ENCODE measurements at places on chromosomes 1 and 21. TPM values are rescaled to one million over a fixed set of nuclear protein-coding genes. Genes with fewer than 3 reads are reported as not detected.

The HSPG2 gene
- total RNA-seq: 138 TPM

GRCh38 chr1:175317309-175317708 is 124.7 kb upstream of the KIAA0040 start:
- no peaks in the 10 kb centered on the region for H3K36me3 ChIP-seq
- H3K4me1 ChIP-seq: peaks cover 11% of the 10 kb centered on the region

DNA sequence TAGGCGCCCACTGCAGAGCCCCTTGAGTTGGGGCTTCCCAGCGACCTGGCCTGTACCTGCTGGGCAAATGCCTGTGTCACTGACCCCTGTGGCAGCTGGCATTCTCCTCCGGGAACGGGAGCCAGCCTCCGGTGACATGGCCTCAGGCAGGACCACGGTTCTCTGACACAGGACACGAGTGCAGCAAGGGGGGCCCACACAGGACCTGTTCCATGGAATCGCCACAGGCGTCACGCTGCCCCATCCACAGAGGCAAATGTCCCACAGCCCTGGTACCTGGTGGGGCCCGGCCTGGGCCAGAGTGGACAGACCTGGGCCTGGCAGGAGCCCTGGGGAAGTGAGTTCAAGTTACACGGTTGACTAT is 2.6 kb downstream of the ITGB2 start:
- H3K36me3 ChIP-seq: no peaks in the 10 kb centered on the region
- peak overlapping the region; percentile 5 for H3K4me3 ChIP-seq
- H3K4me1 ChIP-seq: peaks cover 95% of the 10 kb centered on the region
- no peaks in the 10 kb centered on the region for H3K27me3 ChIP-seq
- DNase-seq: peak; percentile 81
- no peak overlapping the region for H3K27ac ChIP-seq

DNA sequence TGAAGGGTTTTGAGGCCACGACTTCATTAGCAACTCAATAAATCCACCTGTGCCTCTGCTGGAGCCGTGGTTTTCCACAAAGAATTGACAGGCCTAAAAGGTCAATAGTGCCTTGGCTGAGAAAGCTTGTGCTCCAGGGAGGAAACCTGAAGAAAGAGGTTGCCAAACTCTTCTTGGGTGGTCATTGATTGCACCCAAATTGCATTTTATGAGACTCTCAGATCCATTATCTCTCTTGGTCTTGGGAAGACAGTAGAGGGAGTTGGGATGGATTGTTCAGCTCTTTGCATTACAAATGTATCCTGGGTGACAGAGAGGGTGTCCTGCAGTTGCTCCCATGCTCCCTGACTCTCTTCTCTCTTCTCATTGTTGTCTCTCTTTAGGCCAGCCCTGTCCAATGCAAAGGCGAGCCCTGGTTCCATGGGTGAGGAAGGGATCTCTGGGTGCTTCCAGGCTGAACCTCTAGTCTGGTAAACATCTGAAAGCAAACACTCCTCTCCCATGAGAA is 46.1 kb upstream of the HTR1D start:
- no peaks in the 10 kb centered on the region for H3K27me3 ChIP-seq
- no peak overlapping the region for H3K27ac ChIP-seq
- DNase-seq: no peak
- H3K4me1 ChIP-seq: no peaks in the 10 kb centered on the region
- H3K4me3 ChIP-seq: no peak overlapping the region

DNA sequence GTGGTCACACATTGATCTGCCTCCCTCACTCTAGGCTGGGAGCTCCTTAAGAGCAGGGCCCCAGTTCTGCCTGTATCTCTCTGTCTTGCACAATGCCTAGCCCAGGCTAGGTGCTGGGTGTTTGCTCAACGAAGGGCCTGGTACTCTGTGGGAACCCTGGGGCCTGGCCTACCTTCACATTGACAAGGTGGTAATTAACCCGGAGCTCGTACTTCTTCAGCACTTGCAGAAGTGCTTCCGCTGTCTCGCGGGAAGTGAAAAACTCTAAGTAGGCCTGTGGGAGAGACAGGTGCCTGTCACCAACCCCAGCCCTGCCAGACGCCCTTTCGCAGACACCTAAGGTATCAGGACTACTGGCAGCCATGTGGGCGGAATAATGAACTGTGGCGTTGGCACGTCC is 13.7 kb downstream of the MTHFR start:
- H3K36me3 ChIP-seq: peaks cover 69% of the 10 kb centered on the region
- H3K4me3 ChIP-seq: no peak overlapping the region
- DNase-seq: peak; percentile 54
- H3K27me3 ChIP-seq: no peaks in the 10 kb centered on the region
- peak overlapping the region; percentile 85 for H3K27ac ChIP-seq
- H3K4me1 ChIP-seq: peaks cover 89% of the 10 kb centered on the region

GRCh38 chr1:42456754-42457089 is 379 bp downstream of the PPCS start:
- H3K27me3 ChIP-seq: no peaks in the 10 kb centered on the region
- H3K36me3 ChIP-seq: peaks cover 27% of the 10 kb centered on the region
- no peak for DNase-seq
- peaks cover 60% of the 10 kb centered on the region for H3K4me1 ChIP-seq
- H3K4me3 ChIP-seq: peak overlapping the region; percentile 79

The SLC22A15 gene
- total RNA-seq: 23.7 TPM

DNA sequence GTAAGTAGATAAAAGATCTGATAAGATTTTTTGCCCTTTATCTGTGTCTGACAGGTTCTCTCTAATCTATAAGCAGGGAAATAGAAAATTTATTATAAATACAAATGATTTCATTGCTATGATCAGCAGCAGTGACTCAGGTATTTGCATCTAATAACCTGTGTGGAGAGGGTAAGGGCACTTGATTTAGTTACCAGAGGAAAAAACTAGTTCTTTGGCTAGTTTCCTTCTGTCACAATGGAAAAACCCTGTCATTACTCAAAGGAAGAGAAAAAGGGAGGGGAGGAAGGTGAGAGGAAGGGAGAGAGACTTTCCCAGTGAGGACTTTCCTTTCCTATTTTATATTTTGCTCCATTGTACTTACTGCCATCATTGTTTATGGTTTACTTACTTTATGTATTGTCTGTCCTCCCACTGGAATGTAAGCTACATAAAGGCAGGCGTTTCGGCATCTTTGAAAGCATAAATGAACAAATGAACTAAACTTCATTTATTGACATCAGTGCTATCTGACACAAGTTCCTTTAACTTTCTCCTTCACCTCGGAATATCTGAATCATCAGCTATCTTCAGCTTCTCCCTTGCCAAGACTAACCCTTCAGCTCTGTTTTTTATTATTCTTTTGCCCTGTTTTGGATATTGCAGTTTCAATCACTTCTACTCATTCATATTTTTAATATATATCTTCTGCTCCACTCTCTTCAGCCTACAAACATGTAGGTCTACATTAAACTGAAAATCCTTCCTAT is 34.9 kb downstream of the WDR3 start:
- no peak overlapping the region for H3K27ac ChIP-seq
- no peaks in the 10 kb centered on the region for H3K4me1 ChIP-seq
- H3K27me3 ChIP-seq: no peaks in the 10 kb centered on the region
- H3K36me3 ChIP-seq: peaks cover 44% of the 10 kb centered on the region
- DNase-seq: no peak

The LGR6 gene
- total RNA-seq: 8.6 TPM

DNA sequence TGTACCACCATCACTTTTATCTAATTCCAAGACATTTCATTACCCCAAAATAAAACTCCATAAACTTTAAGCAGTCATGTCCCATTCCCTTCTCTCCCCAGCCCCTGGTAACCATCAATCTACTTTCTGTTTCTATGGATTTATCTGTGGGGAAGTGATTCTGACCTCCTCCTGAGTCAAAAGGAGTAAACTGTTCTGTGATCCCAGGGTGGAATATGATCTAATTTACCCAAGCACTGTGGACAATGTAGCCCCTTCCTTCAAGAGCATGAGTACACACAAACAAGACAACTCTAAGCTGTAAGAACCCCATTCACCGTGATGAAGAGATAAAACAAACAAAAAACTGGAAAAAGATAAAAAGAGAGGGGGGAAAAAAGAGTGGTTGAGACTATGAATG is 77.9 kb downstream of the PLPP3 start:
- no peak for DNase-seq
- no peaks in the 10 kb centered on the region for H3K27me3 ChIP-seq
- peaks cover 4% of the 10 kb centered on the region for H3K4me1 ChIP-seq
- H3K36me3 ChIP-seq: peaks cover 3% of the 10 kb centered on the region
- no peak overlapping the region for H3K4me3 ChIP-seq

The C1orf94 gene
- not detected for total RNA-seq

The MYOG gene
- not detected for total RNA-seq

The SPRR3 gene
- not detected for total RNA-seq

The HSD3B1 gene
- not detected for total RNA-seq

The S100A5 gene
- total RNA-seq: not detected

The RPE65 gene
- total RNA-seq: not detected

DNA sequence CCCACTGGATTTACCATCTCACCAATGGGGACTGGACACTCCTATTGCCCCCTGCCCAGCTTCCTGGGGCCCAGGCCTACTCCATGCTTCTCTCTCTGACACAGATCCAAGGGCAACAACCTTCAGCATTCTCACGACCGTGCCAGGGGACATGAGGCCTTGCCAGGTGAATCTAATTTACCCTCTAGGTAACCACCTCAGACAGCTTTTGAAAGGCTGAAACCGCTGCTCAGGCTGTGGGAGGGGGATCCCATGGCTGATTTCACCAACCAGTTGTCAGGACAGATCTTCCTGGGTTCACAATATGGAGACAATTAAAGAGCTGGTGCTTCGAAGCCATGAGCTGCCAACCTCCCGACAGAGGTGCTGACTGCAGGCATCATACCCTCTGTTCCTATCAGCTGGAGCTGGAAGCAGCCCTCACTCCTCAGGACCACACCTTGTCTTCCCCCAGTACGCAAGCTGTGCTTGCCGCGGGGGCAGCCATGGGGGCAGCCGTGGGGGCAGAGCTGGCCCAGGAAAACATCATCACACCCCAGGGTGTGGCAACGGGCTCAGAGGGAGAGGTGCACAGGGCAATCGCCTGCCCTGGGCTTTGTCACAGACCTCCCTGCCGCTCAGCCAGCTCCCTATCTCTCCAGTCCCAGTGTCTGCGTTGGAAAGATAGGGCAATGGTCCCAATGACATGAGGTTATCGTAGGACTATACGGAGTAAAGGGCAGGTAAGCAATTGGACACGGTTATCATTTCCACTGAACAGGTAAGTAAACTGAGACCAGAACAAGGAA is 120.2 kb downstream of the DMRTB1 start:
- H3K4me3 ChIP-seq: no peak overlapping the region
- peak; percentile 67 for DNase-seq
- no peaks in the 10 kb centered on the region for H3K36me3 ChIP-seq
- no peaks in the 10 kb centered on the region for H3K4me1 ChIP-seq

The KCNK1 gene
- 1.3 TPM for total RNA-seq

The DHX9 gene
- 111 TPM for total RNA-seq

DNA sequence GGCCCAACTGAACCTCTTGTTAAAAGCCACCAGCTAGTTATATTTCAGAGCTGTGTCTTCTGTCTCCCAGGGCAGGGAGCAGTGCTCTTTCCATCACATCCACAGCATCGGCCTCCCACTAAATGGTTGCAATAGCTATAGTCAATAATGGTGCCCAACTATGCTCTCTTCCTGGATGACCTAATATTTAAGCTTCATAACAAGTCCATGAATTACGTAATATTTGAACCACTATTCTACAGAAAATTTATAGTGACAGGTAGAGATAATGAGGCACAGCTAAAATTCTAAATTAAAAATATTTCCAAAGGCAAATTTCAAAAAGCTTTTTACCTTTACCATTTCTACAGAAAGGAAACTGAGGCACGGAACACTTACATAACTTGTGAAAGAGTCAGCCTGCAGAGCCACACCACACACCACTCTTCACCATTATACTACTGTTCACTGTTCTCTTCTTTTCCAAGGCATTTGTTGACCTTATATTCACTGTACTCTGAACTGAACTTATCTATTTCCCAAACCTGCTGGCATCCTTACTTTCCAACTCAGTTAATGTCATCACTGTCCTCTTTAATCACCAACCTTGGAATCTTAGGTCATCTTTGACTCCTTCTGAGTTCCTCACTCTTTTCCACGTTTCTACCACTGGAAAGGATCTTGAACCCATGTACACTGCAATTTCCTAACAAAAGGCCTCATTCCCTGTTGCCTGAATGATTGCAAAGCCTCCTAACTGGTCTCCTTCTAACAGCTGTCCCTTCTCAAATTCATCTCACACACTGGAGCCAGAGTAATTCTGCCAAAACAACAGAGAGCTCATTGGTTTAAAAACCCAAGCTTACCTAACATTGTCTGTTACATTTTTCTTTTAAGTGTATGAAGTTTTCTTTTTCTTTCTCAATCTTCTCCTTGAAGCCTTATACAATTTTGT is 85.5 kb downstream of the DDAH1 start:
- no peak overlapping the region for H3K27ac ChIP-seq
- no peaks in the 10 kb centered on the region for H3K36me3 ChIP-seq
- no peak for DNase-seq
- no peaks in the 10 kb centered on the region for H3K27me3 ChIP-seq
- H3K4me1 ChIP-seq: no peaks in the 10 kb centered on the region

GRCh38 chr21:44477131-44477530 is 21.8 kb downstream of the LRRC3 start:
- H3K36me3 ChIP-seq: no peaks in the 10 kb centered on the region
- H3K27ac ChIP-seq: no peak overlapping the region
- peaks cover 9% of the 10 kb centered on the region for H3K4me1 ChIP-seq
- no peak overlapping the region for H3K4me3 ChIP-seq
- peak; percentile 45 for DNase-seq

- H3K4me3 ChIP-seq: no peak overlapping the region
- no peaks in the 10 kb centered on the region for H3K27me3 ChIP-seq
These were observed 31.2 kb downstream of the CHD1L start for GRCh38 chr1:147273409-147274336.

The HES3 gene
- total RNA-seq: not detected

GRCh38 chr1:156805766-156806511 is 10.7 kb downstream of the SH2D2A start:
- H3K27me3 ChIP-seq: no peaks in the 10 kb centered on the region
- H3K4me1 ChIP-seq: no peaks in the 10 kb centered on the region
- peaks cover 40% of the 10 kb centered on the region for H3K36me3 ChIP-seq

- H3K4me3 ChIP-seq: no peak overlapping the region
- H3K27me3 ChIP-seq: no peaks in the 10 kb centered on the region
- H3K36me3 ChIP-seq: no peaks in the 10 kb centered on the region
- H3K4me1 ChIP-seq: no peaks in the 10 kb centered on the region
- DNase-seq: peak; percentile 58
These were observed 27.8 kb upstream of the ZBTB21 start for GRCh38 chr21:42037943-42038342.

- H3K27ac ChIP-seq: peak overlapping the region; percentile 93
- no peaks in the 10 kb centered on the region for H3K36me3 ChIP-seq
- H3K4me1 ChIP-seq: peaks cover 51% of the 10 kb centered on the region
- H3K27me3 ChIP-seq: no peaks in the 10 kb centered on the region
- H3K4me3 ChIP-seq: peak overlapping the region; percentile 88
These were observed 881 bp downstream of the USP25 start for GRCh38 chr21:15730484-15731242.

GRCh38 chr1:169298441-169298840 is 69.2 kb downstream of the NME7 start:
- no peak overlapping the region for H3K4me3 ChIP-seq
- no peak for DNase-seq
- H3K4me1 ChIP-seq: no peaks in the 10 kb centered on the region
- no peak overlapping the region for H3K27ac ChIP-seq
- H3K36me3 ChIP-seq: no peaks in the 10 kb centered on the region

The CD1D gene
- 23.0 TPM for total RNA-seq

The PALMD gene
- 5.7 TPM for total RNA-seq

The KIF17 gene
- total RNA-seq: 63.2 TPM
